ENCODE measurements at places on chromosomes 6 and 20.

- DNase-seq, result no peak
Observed at GRCh38 chr20:10780901-10781300, 107.1 kb upstream of the JAG1 start.

DNA sequence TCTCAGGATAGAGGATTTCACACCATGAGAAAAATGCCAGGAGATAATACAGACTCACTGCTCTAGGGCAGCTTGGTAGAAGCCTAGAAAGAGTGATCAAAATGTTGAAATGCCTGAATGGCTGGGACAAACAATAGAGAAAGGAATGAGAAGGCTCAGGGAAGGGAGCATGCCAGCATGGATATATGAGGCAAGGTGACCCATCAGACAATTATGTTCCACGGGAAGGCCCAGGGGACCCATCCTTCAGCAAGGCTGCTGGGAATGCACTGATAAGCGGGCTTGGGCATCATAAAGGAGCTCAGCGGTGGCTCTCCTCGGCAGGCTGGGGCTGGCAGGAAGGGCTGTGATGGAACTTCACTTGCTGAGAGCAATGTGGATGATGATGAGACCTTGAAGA, 12.2 kb downstream of the HEBP2 start:
- DNase-seq, result no peak

GRCh38 chr6:109252261-109253041, 129.8 kb downstream of the CD164 start:
- DNase-seq, result no peak

DNA sequence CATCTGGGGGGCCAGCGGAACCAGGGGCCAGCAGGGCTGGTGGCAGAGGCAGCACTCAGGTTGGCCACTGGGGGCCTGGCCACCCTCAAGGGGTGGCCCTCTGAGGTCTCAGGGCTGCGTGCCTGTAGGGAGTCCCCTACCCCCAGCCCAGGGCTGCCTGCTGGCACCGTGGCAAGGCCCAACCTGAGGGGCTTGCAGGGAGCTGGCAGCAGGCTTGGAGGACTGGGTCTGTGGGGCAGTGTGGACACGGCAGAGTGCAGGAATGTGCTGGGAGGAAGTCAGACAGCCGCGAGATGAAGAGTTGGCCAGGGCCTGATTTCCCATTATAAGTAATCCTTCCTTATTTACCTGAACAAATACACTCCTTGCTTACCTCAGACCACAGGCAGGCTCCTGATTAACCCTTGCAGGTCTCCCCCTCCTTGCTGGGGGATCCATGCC, at the start of gene SPDEF:
Gene SPDEF, minus strand, starts transcription at position 299 of the 441 bp plus-strand sequence. CDS start 11,874 bp downstream, outside the sequence.
- no peak for DNase-seq

- no peak for DNase-seq
Observed at GRCh38 chr6:133198725-133199124, 42.4 kb upstream of the EYA4 start.

DNA sequence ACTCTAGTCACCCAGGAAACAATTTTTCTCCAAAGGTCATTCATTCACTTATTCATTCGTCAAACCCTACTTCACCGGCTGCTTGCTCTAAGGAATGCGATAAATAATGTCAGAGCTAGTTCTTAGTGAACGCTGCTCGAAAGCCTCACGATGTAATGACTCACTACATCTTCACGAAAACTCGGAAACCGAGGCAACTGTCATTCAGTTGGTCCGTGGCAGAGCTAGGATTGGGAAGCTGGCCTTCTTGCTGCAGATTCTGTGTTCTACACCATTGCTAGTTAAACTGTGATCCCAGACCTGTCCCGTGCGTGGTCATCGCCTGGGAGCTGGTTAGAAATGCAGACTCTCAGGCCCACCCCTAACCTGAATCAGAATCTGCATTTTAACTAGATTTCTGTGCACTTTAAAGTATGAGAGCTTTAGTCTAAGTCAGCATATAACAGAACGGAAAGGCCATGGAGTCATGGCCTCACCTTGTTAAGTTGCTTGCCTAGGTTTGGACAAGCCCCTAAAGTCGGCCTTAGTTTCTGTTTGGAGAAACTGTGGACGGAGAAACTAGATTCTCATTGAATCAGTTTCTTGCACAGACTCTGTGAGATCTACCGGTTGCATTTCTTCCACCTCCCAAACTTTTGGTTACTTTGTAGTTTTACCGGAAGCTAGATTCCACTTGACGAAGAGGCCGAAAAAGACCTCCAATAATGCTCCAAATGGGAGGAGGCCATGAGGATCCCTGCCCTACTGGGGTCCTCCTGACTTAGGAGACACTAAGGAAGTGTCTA, 651 bp upstream of the CCND3 start:
- DNase-seq, result no peak
